Stimulated activated CD4-positive, alpha-beta T cell treated with anti-CD3 and anti-CD28 coated beads, Interleukin-1b, Interleukin-23, amount 100 ng/mL, for 1 hour (primary cell): ENCODE measurements at places on chromosomes 11 and 22.

- no peak for DNase-seq
These were observed 79.3 kb downstream of the MICAL2 start for GRCh38 chr11:12189543-12190235.

- no peak for DNase-seq
These were observed 103.4 kb downstream of the ATXN10 start for GRCh38 chr22:45775062-45775461.

GRCh38 chr22:45966320-45966894, 10.6 kb downstream of the WNT7B start:
- no peak for DNase-seq

- DNase-seq = no peak
These were observed 61.3 kb downstream of the LRRC4C start for GRCh38 chr11:41398175-41398574.

GRCh38 chr22:39994566-39995392, at the start of gene FAM83F:
TSS of gene FAM83F (plus strand) at chr22:39994954. CDS start at chr22:39995043, 89 bp downstream.
- no peak for DNase-seq

GRCh38 chr11:108483163-108483562, 15.0 kb downstream of the POGLUT3 start:
- no peak for DNase-seq

DNA sequence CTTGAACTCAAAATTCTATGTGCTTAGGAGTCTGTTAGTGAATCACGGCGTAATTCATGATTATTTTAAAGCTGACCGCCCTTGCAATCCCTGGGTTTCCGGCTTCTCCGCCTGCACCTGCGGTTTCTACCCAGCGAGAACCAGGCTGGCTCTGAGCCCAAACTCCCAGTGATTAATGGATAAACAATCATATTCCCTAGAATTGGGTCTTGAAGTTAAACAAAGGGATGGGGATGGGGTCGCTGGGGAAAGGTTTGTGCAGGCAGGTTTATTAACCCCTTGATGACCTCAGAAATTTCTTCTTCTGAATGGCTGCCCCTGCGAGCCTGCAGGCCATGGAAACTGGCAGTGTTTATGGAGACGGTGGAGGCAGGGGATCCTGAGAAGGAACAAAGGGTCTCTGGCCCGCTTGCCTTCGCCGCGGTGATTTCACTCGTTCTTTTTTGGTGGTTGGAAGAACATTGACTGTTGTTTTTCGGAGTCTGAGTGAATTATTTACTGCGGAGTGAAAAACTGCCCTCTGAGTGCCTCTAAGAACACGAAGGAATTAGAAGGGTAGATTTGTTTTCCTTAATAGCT, 1000.3 kb downstream of the BRD1 start:
- DNase-seq = no peak
